ENCODE measurements at places on chromosomes 4 and X. TPM values are rescaled to one million over a fixed set of nuclear protein-coding genes. Genes with fewer than 3 reads are reported as not detected.

DNA sequence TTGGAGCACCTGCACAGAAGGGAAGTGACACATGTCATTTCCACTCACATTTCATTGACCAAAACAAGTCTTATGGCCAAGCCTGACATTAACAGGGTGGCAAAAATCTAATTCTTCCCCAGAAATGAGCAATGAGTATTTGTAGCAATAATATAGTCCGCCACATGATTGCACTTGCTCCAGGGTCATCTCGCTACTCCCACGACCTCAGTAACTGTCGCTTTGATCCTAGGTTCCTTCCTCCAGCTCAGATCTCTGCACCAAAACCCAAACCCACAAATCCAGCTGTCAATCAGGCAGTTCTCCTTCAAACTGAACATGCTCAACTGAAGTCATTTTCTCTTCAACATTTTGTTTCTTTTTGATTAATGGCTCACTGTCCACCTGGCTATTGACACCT, 25.2 kb upstream of the PTTG2 start:
- no peak for ATAC-seq

- ATAC-seq: no peak
Measured at GRCh38 chrX:18348047-18348446, 6.4 kb downstream of the SCML2 start.

GRCh38 chrX:20252381-20253231, 14.1 kb downstream of the RPS6KA3 start:
- ATAC-seq: peak; percentile 25

DNA sequence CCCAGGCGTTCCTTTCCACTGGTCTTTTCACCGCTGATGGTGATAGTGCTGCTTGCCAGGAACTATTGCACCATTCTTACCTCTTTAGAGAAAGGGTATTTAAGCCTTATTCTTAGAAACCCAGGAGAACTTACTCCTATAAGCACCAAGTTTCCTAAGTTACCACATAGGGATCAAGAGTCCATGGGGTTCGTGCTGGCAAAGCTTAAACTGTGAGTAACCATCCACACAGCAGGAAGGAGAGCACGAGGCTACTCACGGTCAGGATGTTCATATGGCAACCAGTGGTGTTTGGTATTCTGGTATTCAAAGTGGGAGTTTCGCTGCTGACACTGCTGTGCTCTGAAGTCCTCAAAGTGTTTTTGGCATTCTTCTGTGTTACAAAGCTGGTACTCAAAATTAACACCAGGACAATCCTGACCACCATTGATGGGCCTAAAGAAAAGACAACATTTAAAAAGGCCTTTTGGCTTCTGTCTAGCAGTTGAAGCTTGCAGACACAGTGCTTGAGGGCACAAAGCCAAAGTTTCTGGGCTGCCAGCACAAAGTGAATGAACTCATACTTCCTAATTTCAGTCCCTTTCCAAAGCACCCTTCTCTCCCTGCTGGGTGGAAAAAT, 256.9 kb downstream of the ADAMTS3 start:
- ATAC-seq: peak; percentile 92

DNA sequence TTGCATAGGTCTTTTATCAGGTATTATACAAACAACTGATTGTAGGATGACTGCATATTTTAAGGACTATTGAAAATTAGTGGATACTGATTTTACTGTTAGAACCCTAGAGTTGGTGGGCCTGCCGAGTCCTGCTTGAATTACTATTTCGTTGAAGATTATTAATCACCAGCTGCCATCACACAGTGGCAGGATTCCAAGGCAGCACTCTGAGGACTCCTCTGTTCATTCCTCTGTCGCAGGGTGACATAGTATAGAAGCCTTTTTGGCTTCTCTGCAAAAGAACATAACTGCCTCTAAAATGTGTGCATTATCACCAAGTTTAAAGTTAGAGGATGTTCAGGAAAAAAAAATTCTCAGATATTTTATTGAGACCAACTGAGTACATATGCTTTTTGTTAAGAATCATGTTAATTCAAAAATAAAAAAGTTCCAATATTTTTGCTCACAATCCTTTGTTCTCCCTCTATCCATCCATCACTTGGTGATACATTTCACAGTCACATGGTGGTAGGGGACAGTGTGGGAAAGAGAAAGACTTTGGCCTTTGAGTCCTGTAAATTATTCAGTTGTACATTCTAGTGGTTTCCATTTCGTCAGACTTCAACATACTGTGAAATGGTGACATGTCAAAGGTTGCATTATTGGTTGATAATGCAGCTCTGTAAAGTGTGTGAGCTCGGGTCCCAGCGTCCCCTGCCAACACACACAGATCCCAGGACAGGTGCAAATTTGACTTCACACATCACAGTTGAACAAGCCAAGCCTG, 332.5 kb downstream of the GRID2 start:
- no peak for ATAC-seq

GRCh38 chr4:3880615-3881120, 114.5 kb downstream of the ADRA2C start:
- peak; percentile 41 for ATAC-seq

Gene NPNT
- total RNA-seq: 86.1 TPM

Gene UNC5C
- total RNA-seq: 1.6 TPM

Gene FGF5
- total RNA-seq: 1.2 TPM

Gene FGF16
- total RNA-seq: not detected

Data from gastroesophageal sphincter (tissue), 4 donors.